ENCODE measurements at places on chromosomes 12 and 14. TPM values are rescaled to one million over a fixed set of nuclear protein-coding genes. Genes with fewer than 3 reads are reported as not detected.

The GPR162 gene
- 0.41 TPM for total RNA-seq

The IRAK4 gene
- 4.0 TPM for total RNA-seq

The ABCC9 gene
- total RNA-seq: 0.01 TPM

The SLC10A1 gene
- not detected for total RNA-seq

The PRB2 gene
- total RNA-seq: not detected

The GAS2L3 gene
- total RNA-seq: 8.9 TPM

The HOXC4 gene
- 4.0 TPM for total RNA-seq

The BIN2 gene
- total RNA-seq: not detected

The MYF5 gene
- not detected for total RNA-seq

The KRT83 gene
- total RNA-seq: 5.4 TPM

The TAS2R14 gene
- total RNA-seq: 0.83 TPM
